GM03348 (cell line): ENCODE measurements at places on chromosomes 7 and 10.

- no peak for DNase-seq
Observed at GRCh38 chr7:65254061-65254460, 119.6 kb upstream of the ZNF92 start.

DNA sequence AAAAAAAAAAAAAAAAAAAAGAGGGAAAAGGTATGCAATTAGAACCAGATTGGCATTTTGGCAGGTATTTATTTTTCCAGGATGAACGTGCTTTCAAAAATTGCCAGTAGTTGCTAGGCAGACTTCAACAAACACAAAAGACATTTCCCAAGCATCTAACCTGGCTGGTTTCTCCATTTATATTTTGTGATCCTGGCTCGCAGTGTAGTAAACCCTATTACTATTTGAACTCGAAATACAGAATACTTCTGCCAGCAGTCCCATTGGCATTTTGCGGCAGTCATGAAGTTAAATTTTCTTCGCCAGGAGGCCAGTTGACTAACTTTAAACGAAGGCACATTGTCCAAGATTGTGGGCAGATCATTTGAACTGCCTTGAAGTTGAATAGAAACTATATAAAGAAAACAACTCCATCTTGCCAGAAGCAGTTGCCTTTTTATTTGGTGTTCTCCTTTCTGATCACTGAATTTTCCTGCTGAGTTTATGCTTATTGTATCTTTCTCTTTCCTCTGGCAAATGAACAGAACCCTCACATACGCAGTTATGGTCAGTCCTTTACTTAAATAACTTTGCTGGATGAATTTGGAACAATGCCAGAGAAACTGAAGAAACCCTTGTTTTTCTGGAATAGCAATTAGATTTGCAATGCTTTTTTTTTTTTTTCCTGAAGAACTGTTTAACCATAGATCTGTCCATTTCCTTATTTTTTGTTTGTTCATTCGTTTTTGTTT, 132.9 kb downstream of the BICC1 start:
- no peak for DNase-seq

GRCh38 chr7:50914460-50914859, 131.8 kb upstream of the GRB10 start:
- no peak for DNase-seq

- peak; percentile 61 for DNase-seq
Observed at GRCh38 chr7:14761510-14762296, 140.8 kb downstream of the DGKB start.

- no peak for DNase-seq
Observed at GRCh38 chr7:87337331-87337730, 8.1 kb upstream of the CROT start.

DNA sequence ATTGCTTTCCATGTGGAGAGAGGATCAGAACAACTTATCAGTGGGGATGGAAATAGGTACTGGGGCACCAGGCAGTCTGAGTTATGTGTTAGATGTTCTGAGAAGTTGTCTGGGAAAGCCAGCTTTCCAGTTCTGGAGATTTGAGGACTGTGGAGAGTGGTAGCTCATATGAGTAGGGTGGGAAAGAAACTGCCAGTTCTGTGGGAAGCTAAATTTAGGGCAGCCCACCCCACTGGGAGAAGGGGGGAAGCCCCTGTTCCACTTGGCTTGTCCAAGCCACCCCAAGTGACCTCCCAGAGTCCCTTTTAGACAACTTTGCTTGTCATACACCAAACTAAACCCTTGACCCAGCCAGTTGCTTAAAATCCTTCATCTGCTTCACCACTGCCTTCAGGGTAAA, 189.5 kb downstream of the REEP3 start:
- DNase-seq: no peak

DNA sequence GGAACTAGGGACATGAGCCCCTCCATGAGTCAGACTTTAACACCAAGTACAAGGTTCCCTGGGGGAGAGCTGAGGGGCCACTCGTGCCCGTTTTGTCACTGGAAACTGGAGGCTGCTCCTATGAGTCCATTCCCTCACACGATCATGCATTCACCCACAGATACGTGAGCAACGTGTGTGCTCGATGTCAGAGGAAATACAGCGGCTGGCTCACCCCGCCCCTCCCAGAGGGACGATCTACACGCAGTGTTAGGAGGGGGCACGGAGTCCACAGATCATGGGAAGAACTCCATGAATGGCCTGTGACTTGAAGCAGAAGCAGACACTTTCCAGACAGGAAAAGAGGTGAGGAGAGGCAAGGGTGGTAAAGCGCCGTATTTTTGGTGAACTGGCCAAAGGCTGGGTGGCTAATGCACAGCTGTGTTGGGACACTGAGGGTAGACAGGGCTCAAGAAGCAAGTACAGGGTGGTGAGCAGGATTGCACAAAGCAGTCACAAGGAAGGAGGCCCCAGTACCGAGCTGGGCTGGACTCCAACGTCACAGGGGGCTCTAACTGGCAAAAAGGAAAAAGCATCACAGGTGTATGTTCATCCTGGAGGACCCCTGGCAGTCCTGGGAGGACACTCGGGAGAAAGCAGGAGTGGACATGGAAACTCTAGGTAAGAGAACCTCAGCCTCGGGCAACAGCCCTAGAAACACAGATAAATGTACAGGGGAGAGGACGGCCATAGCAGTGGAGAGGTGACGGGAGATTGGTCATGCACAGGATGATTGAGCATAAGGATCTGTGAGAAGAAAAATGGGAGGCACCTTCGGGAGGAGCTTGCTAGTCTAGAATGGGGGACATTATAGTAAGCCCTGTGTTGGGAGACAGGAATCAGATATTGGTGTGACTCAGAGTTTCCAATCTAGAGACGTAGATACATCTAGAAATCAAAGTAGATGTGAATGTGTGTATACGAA, 41.2 kb downstream of the TNS3 start:
- DNase-seq: no peak

DNA sequence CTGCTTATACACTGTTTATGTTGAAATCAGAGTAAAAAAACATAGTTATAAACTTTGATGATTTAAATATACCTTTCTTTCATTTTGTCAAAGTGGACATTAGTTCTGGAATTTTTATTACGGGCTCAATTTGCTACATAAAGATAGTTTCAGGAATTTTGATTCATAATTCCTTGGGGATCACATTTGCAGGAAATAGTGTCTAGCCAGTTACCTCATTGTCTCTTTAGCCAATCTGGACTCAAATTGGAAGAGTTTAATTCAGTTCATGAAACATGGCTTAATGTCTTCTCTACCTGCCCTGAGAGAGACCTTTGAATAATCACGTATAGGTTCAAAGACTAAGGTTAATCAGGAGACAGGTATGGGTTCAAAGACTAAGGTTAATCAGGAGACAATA, 262.6 kb downstream of the HGF start:
- no peak for DNase-seq

DNA sequence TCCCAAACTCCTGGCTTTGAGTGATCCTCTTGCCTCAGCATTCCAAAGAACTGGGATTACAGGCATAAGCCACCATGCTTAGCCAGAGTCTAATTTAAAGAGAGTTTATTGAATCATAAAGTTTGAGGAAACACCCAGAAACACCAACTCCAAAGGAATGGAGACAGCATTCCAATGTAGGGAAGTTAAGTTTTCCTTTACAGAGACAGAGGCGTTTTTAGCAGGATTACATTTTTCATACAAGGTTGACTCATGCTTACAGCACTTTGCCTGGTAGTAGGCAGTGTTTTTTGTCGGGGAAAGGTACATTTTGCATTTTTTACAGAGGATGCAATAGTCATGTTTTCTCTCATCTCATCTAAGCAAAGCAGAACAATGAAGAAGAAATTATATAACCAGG, 18.9 kb upstream of the OPN4 start:
- DNase-seq: peak; percentile 88

GRCh38 chr7:48255046-48255445, 83.8 kb downstream of the ABCA13 start:
- DNase-seq: peak; percentile 24

DNA sequence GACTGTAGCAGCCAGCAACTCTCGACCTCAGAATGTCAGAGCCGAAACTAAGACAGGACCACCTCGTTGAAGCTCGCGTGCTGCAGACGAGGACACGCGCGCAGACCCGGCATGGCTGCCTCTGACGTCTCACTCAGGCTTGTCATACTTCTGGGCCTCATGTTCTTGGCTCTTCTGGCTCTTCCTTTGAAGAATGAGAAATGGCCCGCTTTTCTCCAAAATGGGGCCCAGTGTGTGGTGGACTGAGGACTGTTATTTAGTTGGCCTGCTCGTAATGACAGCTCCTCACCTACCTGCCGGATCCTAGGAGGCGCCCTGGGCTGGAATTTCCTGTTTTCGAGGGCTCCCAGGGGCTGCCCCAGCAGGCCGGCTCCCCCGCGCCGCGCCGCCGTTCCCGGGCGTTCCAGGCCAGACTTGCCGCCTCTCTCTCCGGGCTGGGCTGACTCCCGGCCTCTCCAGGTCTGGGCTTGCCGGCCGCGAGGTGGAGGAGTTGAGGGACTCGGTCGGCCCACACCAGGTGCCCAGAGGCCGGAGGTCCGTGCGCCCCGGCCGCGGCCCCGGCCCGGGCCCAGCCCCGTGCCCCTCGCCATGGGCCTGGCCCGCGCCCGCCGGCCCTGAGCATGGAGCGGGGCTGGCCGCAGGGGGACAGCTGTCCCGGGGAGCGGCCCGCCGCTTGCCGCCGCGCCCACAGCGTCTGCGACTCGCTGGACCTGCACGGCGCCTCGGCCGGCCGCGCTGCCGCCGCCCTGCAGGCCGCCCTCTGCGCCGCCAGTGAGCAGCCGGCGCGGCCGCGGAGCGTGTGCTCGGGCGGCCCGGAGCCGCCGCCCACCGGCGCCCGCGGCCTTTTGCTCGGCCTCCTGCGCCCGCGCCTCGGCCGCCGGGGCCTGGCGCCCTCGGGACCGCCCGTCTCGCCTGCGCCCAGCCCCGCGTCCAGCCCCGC, 28.1 kb downstream of the AGAP3 start:
- DNase-seq: peak; percentile 50

DNA sequence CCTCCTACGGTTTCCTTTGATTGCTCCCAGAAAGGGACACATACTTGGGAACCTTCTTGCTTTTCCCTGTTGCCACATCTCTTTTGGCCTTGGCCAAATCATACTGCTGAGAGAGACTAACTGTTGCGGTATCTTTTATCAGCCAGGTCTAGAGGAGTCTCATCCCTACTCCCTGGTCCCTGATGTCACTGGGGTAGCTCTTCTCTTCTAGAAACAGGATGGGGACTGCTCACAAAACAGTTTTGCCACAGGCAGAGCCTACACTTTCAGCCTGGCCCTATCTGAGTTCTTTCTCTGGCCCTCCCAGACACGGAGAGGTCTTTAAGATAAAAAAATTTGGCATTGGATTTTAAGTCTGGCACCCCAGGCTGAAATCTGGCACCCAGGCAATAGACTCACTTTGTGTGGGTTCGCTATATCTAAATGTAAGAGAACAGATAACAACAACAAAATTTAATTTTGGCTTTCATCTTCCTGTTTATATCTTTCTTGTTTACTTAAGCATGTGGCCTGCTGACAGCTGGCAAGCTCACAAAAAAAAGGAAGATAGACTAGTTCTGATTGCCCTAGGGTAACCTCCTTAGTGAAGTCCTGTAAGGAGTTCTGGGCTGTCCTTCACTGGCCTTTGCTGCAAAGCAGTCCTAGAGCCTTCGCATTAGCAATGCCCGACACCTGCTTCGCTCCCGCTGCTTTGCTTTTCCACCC, 228.3 kb upstream of the NPVF start:
- no peak for DNase-seq

- DNase-seq: no peak
Observed at GRCh38 chr7:152137476-152138025, 112.1 kb downstream of the GALNT11 start.

GRCh38 chr7:16978358-16979244, 96.8 kb upstream of the AGR3 start:
- peak; percentile 17 for DNase-seq

- DNase-seq: no peak
Observed at GRCh38 chr10:95785317-95785716, 29.4 kb downstream of the ENTPD1 start.

DNA sequence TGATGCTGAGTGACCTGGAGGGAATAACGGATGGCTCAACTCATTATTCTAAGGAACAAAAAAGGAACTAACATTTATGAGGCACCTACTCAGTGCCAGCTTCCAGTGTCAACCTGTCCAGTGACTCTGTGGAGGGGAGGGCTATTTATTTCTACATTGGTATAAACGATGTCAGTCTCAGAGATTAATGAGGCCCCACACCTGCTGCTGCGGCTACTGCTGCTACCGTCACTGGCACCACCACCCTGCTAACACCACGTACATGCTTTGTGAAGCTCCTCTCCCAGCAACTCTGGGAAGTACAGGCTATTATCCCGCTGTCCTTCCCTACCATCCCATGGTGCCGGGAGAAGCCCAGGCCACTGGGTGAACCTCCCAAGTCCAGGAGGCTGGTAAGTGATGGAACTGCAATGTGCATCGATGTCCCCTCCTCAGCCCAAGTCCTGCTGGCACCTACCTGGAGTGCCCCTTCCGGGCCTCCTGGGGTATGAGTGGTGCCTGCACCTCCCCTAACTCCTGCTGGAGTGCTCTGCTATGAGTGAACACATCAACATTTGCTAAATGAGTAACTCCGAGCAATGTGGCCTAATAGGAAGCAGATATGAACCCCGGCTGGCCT, 101.5 kb downstream of the ARHGAP22 start:
- DNase-seq: no peak

- DNase-seq: no peak
Observed at GRCh38 chr7:159147687-159148086, 3.0 kb upstream of the VIPR2 start.

- peak; percentile 76 for DNase-seq
Observed at GRCh38 chr10:16944402-16944801, 127.2 kb upstream of the RSU1 start.

DNA sequence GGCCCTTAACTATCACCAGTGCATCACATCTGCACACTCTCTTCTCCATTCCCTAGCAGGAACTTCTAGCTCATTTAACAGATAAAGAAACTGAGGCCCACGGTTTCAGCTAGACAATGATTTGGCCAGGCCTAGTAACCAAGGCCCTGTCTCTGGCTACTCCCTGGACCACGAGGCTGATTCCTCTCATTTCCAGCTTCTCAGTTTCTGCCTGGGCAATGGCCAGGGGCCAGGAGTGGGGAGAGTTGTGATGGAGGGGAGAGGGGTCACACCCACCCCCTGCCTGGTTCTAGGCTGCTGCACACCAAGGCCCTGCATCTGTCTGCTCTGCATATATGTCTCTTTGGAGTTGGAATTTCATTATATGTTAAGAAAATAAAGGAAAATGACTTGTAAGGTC, 13.5 kb downstream of the AQP1 start:
- no peak for DNase-seq

- DNase-seq: no peak
Observed at GRCh38 chr10:31020209-31020608, 11.5 kb downstream of the ZNF438 start.

DNA sequence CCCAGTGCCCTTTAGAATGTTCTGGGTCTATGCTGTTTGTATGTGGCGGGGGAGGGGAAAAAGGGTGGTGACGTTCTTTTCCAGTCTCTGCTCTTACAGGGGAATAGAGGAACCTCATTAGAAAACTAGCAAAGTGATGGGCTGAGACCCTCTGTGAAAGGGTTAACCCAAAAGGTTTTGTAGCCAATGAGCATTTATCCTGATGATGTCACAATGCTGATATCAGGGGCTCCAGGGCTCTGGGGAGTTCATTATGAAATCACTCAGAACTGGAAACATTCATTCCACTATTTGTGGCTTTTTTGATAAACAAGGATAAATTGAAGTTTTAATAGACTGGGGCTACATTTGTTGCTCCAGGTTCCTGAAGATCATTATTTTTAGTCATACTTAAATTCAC, 71.7 kb downstream of the ARID5B start:
- DNase-seq: no peak

- no peak for DNase-seq
Observed at GRCh38 chr10:3402187-3402751, 229.7 kb upstream of the PITRM1 start.

GRCh38 chr10:80191589-80192270, 13.6 kb downstream of the ANXA11 start:
- no peak for DNase-seq
